ENCODE measurements at places on chromosomes 6 and 20. TPM values are rescaled to one million over a fixed set of nuclear protein-coding genes. Genes with fewer than 3 reads are reported as not detected.

- no peak for DNase-seq
These were observed 99.1 kb downstream of the ADGB start for GRCh38 chr6:146697921-146698320.

DNA sequence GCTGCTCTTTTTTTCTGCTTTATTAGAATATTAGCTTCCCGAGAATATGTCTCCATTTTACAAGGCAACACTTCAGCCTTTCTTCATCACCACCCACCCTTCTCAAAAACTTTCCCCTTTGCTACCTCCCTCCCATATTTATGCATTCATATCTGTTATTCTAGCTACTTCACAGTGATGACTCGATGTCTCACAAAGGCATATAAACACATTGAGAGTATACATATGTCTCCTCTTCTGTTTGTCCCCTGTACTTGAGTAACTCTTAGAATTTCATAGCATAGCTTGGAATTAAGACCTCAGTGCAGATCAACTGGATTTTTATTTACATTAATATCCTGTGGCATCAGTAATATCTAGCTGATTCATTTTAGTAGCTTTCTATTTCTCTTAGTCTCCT is 6.5 kb downstream of the RNF144B start:
- no peak for DNase-seq

The MEP1A gene
- not detected for total RNA-seq

The CCDC167 gene
- total RNA-seq, result 126 TPM

DNA sequence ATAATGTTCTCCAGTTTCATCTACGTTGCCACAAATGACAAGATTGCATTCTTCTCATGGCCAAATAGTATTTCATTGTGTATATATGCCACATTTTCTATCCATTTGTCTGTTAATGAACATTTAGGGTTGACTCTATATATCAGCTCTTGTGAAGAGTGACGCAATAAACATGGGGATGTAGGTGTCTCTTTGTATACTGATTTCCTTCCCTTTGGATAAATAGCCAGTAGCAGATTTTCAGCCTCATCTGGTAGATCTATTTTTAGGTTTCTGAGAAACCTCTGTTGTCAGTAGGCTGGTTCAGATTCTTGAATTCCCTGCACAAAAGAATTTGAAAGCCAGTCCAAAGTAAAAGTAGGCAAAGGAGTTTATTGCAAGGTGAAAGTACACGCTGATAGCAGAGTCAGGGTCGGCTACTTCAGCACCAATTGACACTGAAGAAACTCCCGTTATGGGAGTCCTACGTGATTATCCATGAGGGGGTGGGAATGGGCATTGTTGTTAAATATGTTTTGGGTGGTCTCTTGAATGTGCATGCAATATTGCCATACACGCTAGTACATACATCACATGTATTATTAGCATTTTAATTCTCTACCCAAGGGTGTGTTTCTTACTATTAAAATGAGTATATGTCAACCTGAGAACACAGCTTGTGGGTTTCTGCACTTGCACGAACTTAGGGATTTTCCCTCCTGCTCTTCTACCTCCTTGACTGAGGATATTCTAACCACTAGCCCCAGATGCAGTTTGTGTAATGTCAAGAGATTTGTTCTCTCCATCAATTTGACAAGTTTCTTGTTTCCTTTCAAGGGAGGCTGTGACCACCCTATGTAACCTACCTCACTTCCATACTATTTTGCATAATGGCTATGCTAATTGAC is 14.4 kb upstream of the SLC17A2 start:
- no peak for DNase-seq

The RNF217 gene
- total RNA-seq, result 13.6 TPM

DNA sequence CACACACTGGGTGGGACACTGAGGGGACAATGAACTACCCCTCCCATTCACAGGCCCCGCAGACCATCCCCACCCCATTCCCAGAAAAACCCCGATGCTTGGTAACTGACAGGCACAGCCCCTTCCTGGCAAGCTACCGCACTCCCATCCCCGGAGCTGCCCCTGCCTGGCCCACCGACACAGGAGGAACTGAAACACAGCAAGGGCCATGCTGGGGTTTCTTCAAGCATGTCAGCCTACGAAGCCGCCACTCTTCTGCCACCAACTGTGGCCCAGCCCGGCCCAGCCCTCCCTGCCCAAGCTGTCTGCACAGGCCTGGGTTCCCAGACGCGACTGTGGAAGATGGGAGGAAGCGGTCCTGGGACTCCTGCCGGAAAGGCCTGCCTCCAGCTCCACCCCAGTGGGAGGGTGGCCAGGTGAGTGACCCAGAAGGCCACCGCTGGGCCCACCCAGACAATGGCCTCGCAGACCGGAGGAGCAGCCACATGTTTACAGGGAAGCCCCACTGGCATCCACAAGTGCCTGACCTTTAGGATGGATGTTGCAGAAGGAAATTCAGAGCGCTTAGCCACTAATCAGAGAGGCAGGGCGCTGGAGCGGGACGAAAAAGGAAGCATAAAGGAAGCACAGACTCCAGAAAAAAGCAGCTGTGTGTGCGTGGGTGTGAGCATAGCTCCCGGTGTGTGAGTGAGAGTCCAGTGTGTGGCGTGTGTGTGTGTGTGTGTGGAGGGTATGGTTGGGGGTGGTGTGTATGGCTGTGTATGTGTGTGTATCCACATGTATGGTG is 91.6 kb downstream of the PRND start:
- no peak for DNase-seq

The ADGRF5 gene
- total RNA-seq, result 0.11 TPM

- DNase-seq, result no peak
These were observed 169.1 kb downstream of the BMP7 start for GRCh38 chr20:57097245-57097915.

- no peak for DNase-seq
These were observed 40.9 kb upstream of the GCM1 start for GRCh38 chr6:53189554-53189953.
